Stimulated activated CD8-positive, alpha-beta memory T cell treated with anti-CD3 and anti-CD28 coated beads, Interleukin-4, amount 100 ng/mL, for 1 hour (primary cell): ENCODE measurements at places on chromosomes 12 and 14.
A peak's percentile ranks its signal among the peaks of the same experiment; 100 is the strongest.

GRCh38 chr14:24255931-24256711, 6.9 kb downstream of the TGM1 start:
- no peak for DNase-seq

DNA sequence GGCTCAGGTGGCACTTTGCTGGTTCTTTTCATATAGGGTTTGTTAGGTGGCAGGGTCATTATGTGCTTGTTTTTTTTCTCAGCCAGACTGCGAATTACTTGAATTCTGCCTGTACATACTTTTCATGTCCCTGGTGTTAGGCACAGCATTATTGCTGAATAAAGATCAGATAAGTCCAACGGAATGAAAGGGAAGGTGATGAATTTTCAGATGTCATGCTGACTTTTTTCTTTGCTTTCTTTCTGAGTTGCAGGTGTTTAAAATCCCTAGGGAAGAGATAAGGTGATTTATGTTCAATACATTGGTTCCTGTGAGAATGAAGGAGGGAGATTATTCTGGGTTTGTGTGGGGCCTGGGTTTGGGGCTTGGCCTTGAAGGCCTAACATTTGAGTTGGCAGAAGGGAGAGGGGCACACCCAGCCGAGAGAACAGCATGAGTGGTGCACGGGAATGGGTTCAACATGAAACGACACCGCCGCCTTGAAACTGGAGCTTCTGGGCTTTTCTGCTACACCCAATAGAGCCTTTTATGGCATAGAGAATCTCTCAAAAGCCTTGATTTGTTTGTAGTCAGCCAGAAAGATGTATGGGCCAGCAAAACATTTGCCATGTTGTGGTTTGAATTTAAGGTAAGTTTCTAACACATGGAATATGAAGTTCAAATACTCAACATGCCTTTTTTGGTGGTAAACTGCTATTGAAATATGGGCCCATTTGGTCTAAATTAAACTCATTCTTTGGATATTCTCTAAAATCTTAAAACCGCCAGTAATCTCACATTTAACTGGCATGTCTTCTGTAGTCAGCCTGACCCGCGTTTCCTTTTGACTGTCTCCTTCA, 477.0 kb downstream of the PCNX1 start:
- DNase-seq = no peak

- DNase-seq = no peak
Observed at GRCh38 chr12:12087693-12088034, 16.9 kb downstream of the BCL2L14 start.

DNA sequence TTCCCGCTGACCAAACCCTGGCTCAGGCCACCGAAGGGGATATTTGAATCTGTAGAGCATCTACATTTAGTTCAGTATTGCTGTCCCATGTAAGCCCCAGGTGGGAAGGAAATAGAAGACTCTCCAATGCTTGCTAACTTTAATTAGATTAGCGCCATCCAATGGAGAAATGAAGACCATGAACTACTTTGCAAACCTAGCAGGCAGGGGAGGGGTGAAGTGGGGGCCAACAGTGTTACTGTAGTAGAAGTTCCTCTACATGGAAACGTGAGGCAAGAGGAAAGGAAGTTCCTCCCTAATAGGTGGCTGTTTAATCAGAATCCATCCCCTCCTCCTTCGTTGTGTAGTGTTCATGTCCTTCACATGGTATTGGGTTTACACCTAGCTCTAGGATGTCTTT, 9.3 kb upstream of the DENND5B start:
- no peak for DNase-seq

DNA sequence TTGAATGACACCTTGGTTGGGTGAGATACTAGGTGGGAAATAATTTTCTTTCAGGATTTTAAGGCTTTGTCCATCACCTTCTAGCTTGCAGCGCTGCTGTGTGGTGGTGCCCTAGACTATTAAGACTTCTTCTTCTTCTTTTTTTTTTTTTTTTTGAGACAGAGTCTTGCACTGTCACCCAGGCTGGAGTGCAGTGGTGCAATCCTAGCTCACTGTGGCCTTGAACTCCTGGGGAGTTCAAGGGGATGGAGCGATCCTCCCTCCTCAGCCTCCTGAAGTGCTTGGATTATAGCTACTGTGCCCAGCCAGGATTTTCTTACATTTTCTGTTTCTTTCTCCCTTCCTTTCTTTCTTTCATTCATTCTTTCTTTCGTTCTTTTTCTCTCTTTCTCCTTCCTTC, 10.3 kb upstream of the MTA1 start:
- DNase-seq = no peak

- no peak for DNase-seq
Observed at GRCh38 chr12:5307065-5307464, 124.8 kb upstream of the NTF3 start.

- DNase-seq = no peak
Observed at GRCh38 chr12:57342207-57342691, 88.6 kb downstream of the R3HDM2 start.

DNA sequence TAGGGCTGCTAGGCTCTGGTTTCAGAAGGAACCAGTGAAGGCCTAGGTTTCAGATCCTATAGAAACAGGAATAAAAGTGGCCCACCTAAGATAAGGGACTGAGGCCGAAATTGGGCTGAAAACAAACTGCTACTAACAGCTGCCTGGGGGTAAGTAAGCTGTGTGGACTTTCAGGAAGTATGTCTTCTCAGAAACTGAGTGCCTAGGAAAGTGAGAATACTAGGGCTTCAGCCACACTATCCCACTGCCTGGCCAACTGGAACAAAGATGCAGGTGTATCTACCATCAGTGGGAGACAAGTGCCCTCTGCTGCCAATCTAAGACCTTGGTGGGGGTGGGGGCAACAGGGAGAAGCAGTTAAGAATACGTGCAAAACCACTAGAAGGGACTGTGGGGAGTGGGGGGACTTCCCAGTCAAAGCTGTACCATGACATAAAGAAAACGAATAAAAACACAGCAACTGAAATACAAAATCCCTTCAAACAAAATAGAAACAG, 82.5 kb downstream of the MED13L start:
- DNase-seq = peak; percentile 14

- DNase-seq = no peak
Observed at GRCh38 chr14:98169170-98169587, 1102.8 kb downstream of the BCL11B start.

- DNase-seq = no peak
Observed at GRCh38 chr12:89414851-89415250, 62.5 kb upstream of the DUSP6 start.

DNA sequence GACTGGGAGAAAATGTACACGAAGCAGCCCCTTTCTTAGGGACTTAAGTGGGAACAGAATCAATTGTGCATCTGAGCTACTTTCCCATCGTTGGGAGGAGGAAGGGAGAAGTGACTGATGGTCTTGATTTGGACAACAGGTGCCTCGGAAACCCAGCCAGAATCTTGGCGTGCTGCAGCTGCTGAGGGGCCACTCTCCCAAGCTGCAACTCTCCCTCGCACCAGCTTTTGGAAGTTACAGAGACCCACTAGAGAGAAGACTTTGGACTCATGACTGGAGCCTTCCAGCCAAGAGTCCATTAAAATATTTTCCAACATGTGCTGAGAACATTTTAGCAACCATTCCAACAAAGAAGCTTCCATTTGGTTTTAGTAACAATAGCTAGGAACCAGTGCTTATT, 52.3 kb downstream of the GNS start:
- DNase-seq = no peak

- DNase-seq = no peak
Observed at GRCh38 chr14:73457924-73458182, 493 bp downstream of the NUMB start.

- DNase-seq = no peak
Observed at GRCh38 chr14:103103461-103104388, 9.2 kb downstream of the EXOC3L4 start.

DNA sequence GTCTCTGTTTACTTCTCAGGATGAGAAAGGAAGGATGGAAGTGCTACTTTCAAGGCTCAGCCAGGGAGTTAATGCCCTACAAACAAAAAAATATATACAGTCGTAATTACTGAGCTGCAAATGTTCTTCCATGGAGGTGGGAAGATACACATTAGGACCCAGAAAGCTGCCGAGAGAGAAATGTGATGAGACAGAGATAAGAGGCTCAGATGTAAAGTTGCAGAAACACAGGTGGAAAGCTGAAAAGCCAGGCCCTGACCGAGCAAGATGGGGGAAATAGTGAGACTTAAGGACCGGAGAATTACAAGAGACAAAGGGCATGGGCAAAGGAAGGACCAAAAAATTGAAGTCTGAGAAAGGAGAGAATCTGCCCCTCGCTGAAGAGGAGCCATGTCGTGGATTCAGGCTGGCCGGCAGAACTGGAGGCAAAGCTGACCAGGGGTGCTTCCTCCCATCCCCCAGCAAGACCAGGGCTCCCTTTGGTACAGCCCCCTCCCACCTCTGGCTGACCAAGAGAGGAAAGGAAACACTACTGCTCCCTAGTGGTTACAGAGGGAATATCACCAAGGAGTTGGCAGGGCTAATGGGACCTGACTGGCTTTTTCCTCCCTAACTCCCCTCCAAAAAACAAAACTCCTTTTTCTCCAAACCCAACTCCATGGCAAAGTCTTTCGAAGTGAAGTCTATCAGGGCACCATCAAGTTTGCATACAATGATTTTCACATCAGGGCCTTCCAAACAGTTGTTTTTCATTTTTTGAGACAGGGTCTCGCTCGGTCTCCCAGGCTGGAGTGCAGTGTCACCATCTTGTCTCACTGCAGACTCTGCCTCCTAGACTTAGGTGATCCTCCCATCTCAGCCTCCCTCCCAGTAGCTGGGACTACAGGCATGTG, 12.1 kb downstream of the ZFHX2 start:
- DNase-seq = no peak

DNA sequence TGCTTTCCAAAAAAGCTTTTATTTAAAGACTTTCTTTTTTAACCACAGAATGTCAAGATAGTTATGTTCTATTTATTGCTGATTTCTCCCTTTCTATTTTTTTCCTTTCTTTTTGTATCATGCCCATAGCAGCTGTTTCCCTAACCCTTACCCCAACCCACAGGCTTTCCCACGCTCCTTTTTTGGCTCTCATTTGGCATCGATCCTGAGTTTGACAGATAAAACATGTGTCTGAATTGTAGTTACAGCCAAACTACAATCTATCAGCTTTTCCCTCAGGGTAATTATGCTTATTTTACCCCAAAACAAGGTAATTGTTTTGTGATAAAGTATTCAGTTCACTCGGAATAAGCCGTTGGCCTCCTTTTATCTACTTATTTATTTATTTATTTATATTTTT, 46.7 kb downstream of the PDE3A start:
- DNase-seq = no peak

DNA sequence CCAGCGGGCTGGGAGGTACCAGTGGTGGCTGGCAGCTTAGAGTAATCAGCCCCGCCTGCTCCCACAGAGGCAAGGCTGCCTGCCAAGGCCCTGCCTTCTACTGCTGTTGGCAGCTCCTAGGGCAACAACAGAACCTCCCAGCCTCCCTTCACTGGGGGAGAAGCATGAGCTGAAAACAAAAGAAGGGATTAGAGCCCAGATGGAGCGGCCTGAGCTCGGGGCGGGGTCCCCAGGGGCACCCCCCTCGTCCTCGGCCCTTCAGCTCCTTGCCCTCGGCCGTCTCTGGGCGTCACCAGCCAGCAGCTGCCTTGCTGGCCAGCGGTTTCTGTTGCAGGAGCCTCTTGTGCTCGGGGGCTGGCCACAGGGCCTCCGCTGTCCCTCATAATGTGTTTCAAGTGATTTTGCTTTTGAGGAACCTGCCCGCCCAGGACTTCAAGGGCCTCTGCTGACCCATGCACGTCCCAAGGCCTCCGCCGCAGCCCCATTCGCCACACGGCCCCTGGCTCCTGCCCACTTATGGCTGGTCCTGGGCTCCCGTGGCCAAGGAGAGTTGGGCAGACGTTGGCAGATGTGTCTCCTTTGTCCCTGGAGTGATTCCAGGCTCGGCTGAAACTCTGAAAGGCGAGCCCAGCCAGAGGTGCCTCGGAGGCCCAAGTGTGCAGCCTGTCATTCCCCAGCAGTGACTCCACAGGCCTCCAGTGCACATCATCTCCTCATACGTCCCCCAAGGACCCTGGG, 49.7 kb downstream of the PSMA6 start:
- DNase-seq = no peak

- no peak for DNase-seq
Observed at GRCh38 chr14:72688990-72689671, 204.8 kb downstream of the DPF3 start.

GRCh38 chr12:80791863-80792262, 75.2 kb downstream of the MYF5 start:
- no peak for DNase-seq
